Activated CD4-positive, alpha-beta T cell treated with anti-CD3 and anti-CD28 coated beads, Interleukin-2, amount 50 U/mL, for 48 hours (primary cell): ENCODE measurements at places on chromosomes 4 and X.

GRCh38 chr4:155629183-155629825 lies 37.3 kb upstream of the GUCY1A1 start:
- DNase-seq: no peak

DNA sequence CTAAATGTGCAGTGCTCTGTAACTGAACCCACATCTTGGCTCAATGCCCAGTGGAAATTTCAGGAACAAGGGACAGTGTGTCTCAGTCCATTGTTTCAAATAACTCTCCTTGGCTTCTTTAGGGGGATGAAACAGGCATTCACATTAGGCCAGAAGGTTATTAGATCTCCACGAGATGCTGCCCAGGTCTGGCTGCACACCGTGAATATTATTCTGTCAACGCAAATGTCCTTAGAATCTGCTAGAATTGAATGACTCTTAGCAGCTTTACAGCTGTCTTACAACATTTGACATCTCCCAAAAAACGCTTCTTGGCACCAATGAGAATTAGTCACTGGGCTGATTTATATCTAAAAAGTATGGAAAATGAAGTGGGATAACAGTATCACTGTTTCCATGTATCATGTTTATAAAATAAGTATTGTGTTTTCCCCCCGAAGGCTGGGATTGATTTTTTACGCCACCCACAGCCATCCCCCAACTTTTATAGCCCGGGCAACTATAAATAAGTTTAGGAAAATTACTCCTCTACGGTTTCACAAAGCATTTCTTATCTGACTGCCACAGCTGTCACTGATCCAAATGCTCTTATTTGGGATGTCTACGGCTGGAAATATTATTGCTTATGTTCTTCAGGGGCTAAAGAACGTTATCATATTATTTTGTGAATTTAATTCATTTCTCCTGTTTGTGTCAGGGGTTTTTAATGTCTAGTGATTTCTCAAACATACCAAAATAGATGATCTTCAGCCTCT lies 559.7 kb upstream of the FAT1 start:
- no peak for DNase-seq

- no peak for DNase-seq
These were observed 40.9 kb downstream of the EGF start for GRCh38 chr4:109953556-109953955.

- no peak for DNase-seq
These were observed 109.9 kb upstream of the LIMCH1 start for GRCh38 chr4:41427931-41428600.

DNA sequence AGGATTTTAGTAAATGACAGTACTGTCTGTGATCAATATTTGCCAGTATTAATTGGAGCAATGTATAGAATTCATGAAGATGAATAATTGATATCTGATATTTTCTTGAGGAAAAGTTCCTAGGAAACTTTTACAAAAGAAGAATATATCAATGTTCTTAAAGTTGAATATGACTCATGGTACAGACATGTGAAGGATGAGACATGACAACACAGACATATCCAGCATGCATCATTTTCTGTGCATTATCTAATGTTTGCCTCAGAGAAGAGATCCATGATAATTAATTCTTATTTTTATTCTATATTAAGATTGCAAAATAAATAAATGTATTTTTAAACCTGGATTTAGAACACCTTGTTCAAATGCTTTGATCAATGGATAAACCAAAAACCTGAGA lies 452.9 kb upstream of the EPHA5 start:
- DNase-seq: no peak
